ENCODE measurements at places on chromosomes 3 and 15.

DNA sequence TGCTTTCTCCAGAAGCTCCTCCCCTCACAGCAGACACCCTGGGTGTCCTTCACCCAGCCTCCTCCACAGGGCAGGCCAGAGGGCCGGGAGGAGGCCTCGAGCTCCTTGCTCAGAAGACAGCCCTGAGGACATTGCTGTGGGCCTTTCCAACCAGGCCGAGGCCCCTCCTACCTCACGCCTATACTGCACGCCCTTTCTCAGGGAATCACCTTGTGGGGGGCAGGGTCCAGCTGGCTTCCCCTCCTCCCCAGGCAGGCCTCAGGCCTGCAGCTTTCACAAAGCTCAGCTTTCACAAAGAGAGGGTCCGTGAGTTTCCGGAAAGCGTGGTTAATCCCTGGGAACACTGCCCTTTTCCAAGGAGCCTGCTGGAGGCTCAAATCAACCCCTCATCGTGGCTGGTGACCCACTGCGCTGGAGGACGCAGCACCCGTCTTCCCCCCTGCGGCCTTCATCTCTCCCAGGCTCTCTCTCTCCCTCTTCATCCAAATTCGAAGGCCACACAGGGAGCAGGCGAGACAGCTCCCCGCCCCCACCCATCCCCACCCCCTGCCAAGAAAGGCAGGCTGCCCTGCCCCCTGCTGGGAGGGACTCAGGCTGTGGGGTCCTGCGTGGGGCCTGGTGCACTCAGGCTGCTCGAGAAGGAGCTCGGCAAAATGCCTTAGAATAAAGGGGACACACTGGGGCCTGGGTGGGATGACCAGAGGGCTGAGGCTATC is 79.4 kb downstream of the OCA2 start:
- no peak for DNase-seq

GRCh38 chr3:49703443-49703927 is 14.1 kb downstream of the RNF123 start:
- DNase-seq, result peak; percentile 57

DNA sequence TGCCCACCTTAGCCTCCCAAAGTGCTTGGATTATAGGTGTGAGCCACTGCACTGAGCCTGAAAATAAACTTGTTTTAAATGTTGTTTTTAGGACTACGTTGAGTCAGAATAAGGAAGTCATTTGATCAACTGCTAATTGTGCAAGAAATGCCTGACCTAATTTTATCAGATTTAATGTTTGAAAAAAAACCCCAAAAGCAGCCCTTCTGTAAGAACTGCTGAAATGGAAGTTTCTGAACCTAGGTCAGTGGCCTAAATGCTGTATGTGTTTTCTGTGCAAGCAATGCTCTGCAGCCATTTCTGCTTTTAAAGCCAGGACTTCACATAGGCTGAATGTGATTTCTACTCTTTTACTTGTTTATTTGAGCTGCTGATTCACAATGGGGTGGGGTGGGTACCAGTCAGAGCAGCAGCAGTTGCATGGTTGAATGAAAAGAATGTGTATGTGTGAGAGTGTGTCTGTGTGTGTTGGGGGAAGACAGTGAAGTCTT is 6.6 kb downstream of the GPX1 start:
- DNase-seq, result peak; percentile 84

- no peak for DNase-seq
Measured at GRCh38 chr15:91961357-91961756, 107.8 kb downstream of the SLCO3A1 start.

DNA sequence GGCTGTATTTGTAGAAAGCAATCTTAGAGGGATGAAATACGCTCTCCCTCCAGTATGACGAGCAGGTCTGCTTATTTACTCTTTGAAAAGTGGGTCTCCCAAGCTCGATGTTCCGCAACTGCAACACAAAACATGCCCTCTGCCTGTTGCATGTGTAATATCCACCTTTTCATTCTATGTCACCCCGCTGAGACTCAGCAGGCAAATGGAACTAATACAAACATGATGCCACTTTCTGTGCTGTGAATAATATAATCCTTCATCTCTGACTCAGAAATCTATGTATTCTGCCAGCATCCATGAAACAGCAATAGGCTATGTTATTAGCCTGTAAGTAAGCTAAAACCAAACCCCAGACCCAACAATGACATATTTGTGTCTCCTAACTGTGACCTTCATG is 200.8 kb upstream of the TMCO5A start:
- no peak for DNase-seq

DNA sequence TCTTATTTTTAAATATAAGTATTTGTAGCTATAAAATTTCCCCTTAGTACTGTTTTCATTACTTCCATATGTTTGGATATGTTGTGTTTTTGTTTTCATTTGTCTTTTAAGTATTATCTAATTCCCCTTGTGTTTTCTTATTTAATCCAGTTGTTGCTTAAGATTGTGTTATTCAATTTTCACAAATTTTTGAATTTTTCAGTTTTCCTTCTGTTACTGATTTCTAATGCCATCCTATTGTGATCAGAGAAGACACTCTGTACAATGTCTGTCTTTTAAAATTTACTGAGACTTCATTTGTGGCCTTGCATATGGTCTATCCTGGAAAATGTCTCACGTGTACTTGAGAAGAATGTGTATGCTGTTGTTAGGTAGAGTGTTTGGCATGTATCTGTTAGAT is 795.6 kb upstream of the CFAP20DC start:
- DNase-seq, result no peak
